ENCODE measurements at places on chromosomes 3 and 15.

DNA sequence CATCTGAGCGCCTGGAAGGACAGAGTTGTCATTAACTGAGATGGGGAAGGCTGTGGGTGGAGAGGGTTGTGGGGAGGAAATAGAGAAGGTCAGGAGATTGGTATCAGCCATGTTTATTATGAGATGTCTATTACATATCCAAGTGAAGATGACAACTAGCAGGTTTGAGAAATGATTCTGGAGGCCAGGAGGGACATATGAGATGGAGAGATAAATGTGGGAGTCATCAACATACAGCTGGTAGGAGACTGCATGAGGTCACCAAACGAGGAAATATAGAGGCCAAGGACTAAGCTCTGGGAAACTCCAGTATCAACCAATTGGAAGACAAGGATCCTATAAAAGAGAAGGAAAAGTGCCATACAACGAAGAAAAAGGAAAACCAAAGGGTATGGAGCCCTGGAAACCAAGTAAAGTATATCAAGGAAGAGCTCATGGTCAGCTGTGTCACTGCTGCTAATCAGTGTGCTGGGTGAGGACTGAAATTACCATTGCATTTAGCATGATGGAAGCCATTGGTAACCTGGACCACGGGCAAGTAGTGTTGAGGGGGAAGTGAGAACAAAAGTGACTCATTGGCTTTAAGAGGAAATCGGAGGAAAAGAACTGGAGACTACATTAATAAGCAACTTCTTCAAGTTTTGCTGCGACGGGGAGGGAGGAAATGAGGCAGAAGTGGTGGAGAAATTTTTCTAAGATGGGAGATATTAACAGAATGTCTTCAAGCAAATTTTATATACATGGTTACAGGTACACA is 14.0 kb upstream of the UACA start:
- no peak for DNase-seq

- DNase-seq: no peak
These were observed 13.4 kb downstream of the SEMA7A start for GRCh38 chr15:74420193-74420905.

GRCh38 chr15:93087825-93088199 is 1.2 kb downstream of the RGMA start:
- DNase-seq: peak; percentile 21

DNA sequence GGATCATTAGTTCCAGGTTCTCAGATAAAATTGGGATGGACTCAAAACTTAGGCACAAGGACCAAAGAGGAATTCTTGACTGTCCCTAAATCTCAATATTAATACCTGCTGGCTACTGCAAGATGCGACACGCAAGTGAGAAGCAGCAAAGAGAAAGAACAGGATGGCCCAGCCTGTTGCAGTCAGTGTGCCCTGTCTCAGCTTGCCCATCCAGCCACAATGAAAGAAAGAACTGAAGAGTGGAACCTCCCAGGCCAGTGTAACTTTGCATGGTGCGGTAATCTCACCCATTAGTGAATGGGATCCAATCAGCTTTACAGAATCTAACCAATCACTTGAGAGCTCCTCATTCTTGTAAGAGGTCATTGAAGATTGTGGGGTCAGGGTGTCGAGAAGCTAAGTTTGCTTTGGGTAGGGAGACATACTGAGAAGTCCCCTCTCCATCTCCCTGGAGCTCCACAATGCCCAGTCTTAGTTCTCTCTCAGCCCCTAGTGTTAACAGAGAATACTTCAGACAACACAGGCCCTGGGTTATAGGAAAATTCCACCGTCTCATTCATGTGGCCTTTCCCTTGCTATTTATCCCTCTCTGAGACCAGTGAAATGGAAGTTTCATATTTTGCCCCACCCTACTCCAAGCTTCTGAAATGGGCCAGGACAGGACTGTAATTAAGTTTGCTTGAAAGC is 3.2 kb upstream of the SLC9A9 start:
- no peak for DNase-seq

- DNase-seq: no peak
These were observed 174.5 kb upstream of the LRIG1 start for GRCh38 chr3:66675366-66675765.

DNA sequence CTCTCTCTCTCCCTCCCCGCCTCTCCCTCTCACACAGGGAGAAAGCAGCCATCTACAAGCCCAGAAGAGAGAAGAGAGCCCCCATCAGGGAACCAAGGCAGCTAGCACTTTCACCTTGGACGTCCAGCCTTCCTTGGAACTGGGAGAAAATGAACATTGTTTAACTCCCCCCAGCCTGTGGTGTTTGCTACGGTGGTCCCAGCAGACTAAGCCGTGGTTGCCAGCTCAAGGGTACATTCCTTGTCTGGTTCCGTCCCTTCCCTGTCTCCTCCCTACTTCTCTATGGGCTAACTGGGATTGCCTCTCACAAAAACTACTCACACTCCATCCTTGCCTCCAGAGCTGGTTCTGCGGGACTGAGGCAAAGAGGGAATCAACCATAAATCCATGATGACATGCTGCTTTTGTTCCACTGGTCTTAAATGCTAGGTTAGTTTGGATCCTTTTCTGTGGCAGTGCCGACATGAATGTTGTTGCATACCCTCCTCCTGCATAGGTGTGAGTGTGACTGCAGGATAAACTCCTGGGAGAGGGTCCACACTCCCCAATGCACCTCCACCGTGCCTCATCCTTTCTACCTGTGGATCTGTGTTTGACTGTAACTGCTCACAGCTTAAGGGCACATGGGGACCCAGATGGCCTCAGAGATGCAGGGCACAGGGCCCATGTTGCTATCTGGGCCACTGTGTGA is 12.0 kb downstream of the C3orf22 start:
- DNase-seq: no peak

- DNase-seq: no peak
These were observed 1.3 kb downstream of the TOP2B start for GRCh38 chr3:25663347-25663868.

GRCh38 chr3:37182816-37183215 is 8.4 kb upstream of the LRRFIP2 start:
- DNase-seq: no peak

DNA sequence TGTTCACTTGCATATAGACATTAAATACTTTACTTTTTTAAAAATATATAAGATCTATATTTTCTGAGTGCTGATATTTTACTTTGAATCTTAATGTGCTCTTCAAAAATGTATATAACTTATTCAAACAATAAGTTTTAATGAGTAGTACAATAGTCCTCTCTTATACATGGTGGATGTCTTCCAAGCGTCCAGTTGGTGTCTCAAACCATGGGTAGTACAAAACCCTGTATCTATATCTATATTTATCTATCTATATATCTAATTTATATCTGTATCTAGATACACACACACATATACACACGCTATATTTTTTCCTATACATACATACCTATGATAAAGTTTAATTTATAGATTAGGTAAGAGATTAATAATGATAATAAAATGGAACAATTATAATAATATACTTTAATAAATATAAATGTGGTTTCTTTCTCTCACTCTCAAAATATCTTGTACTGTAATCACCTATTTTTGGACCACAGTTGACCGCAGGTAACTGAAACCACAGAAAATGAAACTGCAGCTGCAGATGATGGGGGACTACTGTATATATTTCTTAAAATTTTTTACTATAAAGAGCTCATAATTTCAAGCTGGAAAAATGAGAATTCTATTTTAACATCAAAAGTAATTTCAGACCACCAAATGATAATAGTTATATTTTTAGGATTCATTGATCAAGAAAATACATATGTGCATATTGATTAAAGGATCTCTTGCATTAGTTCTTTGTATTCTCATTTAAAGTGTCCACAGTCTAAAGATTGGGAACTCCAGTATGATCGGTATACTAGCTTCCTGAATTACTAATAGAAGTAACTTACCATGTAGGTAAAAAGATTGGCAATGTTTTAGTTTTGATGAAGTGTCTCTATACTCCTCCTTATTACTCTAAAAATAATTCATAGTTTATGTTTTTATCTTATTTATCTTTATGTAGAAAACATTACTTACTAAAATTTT is 215.1 kb upstream of the MLF1 start:
- DNase-seq: no peak

- DNase-seq: no peak
These were observed 577 bp downstream of the CHD2 start for GRCh38 chr15:92900731-92901071.

GRCh38 chr3:69542089-69542804 is 156.4 kb upstream of the FRMD4B start:
- DNase-seq: no peak

DNA sequence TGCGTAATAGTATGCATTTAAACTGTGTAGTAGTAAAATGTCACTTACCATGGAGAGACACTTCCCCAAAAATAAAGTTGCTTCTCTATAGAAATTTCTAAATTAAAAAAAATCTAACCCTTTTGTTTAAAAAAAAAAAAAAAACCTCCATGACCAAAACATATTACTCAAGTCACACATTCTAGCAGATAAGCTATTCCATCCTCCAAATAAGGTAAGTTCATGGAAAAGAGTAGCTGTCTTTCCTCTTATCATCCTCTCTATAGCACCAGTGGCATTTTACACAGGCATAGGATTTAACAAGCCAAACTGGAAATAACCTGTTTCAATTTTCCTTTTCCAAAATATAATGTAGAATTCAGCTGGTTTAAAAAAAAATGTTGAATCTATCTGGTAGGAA is 57.4 kb downstream of the LRRFIP2 start:
- no peak for DNase-seq

- DNase-seq: no peak
These were observed 28.2 kb downstream of the DAG1 start for GRCh38 chr3:49498239-49498638.

- DNase-seq: no peak
These were observed 23.8 kb upstream of the SIAH2 start for GRCh38 chr3:150786791-150787190.

DNA sequence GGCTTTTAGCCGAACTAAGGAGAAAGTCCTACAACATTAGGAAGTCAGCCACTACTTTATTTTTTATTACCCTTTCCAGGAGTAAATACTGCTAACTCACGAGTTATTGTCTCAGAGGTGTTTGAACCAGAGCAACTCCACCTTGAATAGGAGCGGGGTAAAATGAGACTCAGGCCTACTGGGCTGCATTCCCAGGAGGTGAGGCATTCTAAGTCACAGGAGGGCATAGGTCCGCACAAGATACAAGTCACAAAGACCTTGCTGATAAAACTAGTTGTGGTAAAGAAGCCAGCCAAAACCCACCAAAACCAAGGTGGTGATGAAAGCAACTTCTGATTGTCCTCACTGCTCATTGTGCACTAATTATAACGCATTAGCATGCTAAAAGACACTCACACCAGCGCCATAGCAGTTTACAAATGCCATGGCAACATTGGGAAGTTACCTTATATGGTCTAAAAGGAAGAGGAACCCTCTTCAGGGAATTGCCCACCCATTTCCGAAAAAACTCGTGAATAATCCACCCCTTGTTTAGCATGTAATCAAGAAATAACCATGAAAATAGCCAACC is 555.9 kb downstream of the IGSF11 start:
- DNase-seq: no peak

DNA sequence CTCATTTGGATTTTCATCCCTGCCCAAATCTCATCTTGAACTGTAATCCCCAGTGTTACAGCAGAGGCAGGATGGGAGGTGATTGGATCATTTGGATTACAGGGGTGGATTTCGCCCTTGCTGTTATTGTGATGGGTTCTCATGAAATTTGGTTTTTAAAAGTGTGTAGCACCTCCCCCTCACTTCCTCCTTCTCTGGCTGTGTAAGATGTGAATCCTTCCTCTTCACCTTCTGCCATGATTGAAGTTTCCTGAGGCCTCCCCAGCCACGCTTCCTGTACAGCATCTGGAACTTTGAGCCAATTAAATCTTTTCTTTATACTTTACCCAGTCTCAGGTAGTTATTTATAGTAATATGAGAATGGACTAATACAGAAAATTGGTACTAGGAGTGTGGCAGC is 316.8 kb downstream of the PLCL2 start:
- no peak for DNase-seq

DNA sequence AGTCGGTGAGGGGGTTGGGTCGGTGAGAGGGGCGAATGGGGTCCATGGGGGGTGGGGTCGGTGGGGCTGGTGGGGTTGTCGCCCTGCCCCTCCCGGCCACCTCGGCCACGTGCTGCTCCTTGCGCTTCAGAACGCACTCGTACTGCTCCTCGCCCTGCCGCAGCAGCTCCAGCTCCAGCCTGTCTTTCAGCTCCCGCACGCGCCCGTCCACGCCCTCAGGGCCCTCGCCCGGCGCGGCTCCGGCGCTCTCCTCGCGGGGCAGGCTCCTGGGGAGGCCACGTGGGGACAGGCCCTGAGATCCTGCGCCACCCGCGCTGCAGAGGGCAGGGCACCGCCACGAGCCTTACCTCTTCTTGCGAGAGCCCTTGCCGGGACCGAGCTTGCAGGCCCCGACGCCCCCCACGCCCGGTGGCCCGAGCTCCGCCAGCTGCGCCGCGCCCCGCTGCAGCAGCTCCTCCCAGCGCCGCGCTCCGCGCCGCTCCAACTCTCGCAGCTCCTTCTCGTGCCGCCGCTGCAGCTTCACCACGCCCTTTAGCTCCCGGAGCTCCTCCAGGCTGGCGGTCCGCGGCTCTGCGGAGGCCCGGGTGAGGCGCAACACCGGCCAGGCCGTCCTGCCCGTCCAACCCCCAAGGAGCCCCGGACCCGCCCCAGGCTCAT is 8.2 kb upstream of the ANKRD63 start:
- DNase-seq: no peak

DNA sequence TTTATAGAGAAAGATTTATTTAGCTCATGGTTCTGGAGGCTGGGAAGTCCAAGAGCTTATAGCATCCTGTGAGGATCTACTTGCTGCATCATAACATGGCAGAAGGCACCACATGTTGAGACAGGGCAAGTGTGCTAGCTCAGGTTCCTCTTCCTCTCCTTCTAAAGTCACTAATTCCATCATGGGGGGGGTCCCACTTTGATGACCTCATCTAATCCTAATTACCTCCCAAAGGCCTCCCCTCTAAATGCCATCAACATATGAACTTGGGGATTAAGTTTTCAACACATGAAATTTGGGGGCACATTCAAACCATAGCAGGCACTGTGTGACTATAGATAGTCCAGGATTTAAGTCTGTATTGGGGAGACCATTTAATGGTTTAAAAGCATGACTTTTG is 297.1 kb upstream of the ROPN1 start:
- no peak for DNase-seq

- no peak for DNase-seq
These were observed 360.2 kb downstream of the MAGI1 start for GRCh38 chr3:65678516-65678915.

DNA sequence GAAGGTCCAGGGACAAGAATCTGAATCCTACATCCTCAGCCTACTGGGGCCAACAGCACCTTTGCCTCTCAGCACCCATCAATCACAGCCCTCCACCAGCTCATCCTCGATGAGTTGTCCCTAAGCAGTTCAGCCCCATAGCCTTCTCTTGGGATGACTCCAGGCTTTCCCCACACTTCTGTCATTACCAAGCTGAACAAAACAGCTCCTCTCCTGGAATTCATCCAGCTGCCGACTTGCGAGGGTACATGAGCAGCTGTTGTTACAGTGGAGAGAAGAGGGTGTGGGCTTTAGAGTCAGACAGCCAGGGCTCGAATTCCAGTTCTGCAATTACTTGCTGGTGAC is 69.0 kb upstream of the THBS1 start:
- DNase-seq: no peak

DNA sequence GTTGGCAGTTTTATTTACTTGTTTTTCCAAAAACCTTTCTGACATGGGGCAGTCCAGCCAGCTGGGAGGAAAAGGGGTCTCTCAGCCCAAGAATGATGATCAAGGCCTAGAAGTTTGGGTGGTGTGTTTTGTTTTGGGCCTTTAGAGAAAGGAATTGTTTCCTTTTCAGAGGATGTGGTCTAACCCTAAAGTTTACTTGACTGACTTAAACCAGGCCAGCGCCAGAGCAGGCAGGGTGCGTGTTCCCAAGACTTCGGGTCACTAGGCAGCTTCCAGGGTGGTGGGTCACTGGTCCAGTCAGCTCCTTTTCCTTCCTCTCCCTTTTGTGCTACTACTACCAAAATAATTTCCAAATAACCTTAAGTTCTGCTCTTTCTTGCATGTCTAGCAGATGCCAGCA is 4.9 kb downstream of the FLNB start:
- no peak for DNase-seq

Data from stimulated activated CD8-positive, alpha-beta memory T cell treated with anti-CD3 and anti-CD28 coated beads, Interleukin-15, amount 100 ng/mL, for 4 hours (primary cell).